Activated CD4-positive, alpha-beta memory T cell treated with anti-CD3 and anti-CD28 coated beads, Interleukin-2, amount 10 ng/mL, durations not matched to agents 7 days and 5 days (primary cell): ENCODE measurements at places on chromosomes 16 and 17. TPM values are rescaled to one million over a fixed set of nuclear protein-coding genes. Genes with fewer than 3 reads are reported as not detected.
A peak's percentile ranks its signal among the peaks of the same experiment; 100 is the strongest.

GRCh38 chr16:26983426-26983825 lies 83.3 kb upstream of the C16orf82 start:
- H3K27ac ChIP-seq: no peak overlapping the region
- peaks cover 2% of the 10 kb centered on the region for H3K27me3 ChIP-seq
- H3K4me1 ChIP-seq: no peaks in the 10 kb centered on the region
- H3K36me3 ChIP-seq: no peaks in the 10 kb centered on the region
- no peak for DNase-seq

TMEM235 gene
- total RNA-seq: not detected

- peak; percentile 94 for DNase-seq
- H3K27ac ChIP-seq: peak overlapping the region; percentile 99
- no peaks in the 10 kb centered on the region for H3K27me3 ChIP-seq
- H3K4me1 ChIP-seq: peaks cover 74% of the 10 kb centered on the region
Measured at GRCh38 chr17:17849147-17849820, 12.5 kb upstream of the SREBF1 start.

DNA sequence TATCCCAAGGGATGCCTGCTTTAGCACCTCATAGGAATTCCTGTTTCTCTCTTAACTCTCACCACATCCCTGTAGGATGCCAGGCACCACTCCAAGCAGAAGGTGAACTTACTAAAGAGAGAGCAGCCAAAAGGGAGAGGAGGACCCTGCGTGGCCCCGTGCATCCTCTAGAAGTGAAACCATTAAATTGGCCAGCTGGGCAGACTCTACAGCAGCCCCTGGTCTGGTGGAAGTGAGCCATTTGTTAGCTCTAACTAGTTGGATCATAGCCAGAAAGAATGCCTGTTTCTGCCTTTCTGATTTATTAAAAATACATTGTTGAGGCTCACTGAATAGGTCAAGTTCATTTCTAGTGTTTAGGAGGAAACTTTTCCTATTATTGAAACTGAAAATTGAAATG lies 22.3 kb downstream of the TMEM11 start:
- H3K4me3 ChIP-seq: no peak overlapping the region
- no peaks in the 10 kb centered on the region for H3K27me3 ChIP-seq
- peaks cover 17% of the 10 kb centered on the region for H3K4me1 ChIP-seq
- no peak for DNase-seq

OMG gene
- 0.55 TPM for total RNA-seq
